ENCODE measurements at places on chromosomes 6 and 20.
A peak's percentile ranks its signal among the peaks of the same experiment; 100 is the strongest.

- DNase-seq: peak; percentile 15
Observed at GRCh38 chr20:45044084-45044573, 56.8 kb downstream of the KCNS1 start.

GRCh38 chr6:26594131-26594498, 2.6 kb upstream of the ABT1 start:
- DNase-seq: no peak

DNA sequence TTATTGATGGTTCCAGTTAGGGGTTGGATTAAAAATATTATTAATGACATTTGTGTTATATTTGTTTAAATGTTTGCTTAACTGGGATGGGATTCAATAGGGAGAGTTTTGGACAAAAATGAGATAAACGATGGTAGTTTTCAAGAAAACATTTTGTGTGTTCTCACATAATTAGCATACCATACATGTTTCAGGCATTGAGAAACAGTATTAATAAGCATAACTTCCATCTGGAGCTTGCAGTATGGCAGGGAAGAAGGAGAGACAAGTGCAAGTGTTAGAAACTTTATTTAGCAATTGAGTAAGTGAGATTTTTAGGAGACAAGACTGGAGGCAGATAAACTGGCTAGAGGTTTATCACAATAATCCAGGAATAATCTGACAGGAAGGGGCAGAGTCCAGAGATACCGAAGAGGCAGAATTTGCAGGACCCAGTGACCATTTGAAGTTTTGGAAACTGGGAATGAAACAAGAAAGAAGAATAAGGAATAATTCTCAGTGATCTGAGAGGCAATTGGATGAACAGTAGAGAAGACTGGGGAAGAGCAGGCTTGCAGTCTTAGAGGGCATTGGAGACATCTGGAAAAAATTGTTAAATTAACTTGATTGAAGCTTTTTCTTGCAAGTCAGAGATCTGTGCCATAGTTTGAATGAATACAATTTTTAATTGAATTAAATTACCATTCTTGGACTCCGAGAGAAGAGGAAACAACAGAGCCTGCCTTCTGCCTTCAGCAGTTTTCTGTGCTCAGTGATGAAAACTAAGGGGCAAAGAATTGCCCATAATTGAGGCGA, 73.0 kb upstream of the PTCHD4 start:
- no peak for DNase-seq

DNA sequence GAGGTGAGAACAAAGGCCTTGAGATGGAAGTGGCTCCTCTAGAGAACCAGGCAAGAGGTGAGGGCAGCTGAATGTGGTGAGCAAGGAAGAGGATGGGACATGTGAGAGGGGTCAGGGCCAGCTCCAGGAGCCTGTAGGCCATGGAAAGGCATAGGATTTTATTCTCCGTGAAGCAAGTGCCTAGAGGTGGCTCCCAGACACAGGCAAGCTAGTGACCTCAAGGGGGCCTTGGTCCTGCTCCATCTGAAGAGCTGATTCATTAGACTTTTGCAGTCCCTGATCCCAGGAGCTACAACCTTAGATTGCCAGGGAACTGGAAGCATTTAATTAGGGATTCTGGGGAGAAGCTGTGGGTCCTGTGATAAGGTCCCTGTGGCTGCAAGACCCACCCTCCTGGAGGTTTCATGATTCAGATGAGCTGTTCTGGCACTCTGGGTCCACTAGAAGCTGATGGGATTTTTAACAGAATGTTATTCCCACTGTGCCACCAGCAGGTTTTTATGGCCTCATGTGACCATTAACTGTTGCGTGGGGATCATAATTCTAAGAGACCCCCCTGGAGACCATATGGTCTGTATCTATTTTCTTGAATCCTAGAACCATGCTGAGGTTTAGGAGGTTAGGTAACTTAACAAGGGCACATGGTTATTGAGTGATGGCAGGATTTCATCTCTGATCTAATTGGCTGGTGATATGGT, 90.5 kb downstream of the ELOVL5 start:
- no peak for DNase-seq

- peak; percentile 87 for DNase-seq
Observed at GRCh38 chr20:44747166-44748004, 1.7 kb downstream of the KCNK15 start.

DNA sequence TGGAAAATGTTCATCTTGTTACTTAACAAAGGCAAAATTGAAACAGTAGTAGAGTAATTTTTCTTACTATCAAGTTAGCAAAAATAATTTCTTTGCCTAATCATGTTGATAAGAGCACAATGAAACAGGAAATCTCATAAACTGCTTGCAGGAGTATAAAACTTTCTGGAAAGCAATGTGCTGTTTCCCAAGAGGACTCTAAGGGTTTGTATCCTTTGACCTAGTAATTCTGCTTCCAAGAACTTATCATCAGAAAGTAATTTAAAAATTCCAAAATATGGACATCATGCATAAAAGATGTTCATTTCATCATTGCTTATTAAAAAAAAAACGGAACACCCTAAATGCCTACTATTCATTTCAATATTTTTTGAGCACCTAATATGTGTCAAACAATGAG, 46.1 kb upstream of the TNFAIP3 start:
- DNase-seq: no peak

GRCh38 chr20:7924692-7925091, 15.6 kb downstream of the HAO1 start:
- no peak for DNase-seq

- no peak for DNase-seq
Observed at GRCh38 chr20:45489083-45489531, 19.6 kb downstream of the WFDC2 start.

DNA sequence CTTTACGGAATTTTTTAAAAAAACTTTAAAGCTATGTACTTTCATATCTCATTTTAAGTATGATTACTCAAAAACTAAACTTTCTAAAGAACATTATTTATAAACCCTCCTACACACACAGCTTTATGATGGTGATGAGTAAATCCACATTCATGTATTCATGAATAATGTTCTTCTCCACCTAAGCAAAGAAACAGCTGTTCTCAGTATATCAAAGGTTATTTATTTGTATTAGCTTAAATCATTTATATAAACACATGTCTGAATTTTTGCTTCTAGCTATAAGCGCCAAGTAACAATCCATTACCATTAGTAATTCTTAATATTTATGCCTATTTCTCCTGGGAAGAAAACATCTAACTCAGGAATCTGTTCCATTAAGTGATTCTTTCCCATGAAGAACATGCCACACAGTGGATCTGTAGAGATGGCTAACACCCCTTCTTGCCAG, 63.3 kb downstream of the SMLR1 start:
- DNase-seq: no peak

GRCh38 chr6:109611502-109611901, 79.5 kb downstream of the AK9 start:
- DNase-seq: no peak

DNA sequence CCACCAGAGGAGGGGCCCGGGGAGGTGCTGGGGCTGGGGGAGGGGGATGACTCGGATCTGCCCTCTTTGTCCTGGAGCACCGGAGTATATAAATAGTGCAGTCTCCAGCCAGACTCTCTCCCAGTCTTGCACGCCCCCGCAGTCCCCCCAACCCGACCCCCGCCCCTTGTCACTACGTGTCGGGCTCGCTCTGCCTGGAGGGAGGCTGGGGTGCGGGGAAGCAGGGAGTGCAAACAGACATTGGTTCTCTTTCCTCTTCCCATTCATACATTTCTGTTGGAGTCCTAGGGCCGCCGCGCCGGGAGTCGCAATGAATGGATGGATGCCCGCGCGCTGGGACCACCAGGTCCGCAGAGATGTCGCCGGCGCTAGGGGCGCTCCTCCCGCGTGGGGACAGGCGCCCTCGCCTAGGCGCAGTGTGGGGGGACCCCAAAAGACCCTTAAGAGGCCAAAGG, 179.3 kb downstream of the TBXT start:
- no peak for DNase-seq

- no peak for DNase-seq
Observed at GRCh38 chr6:142857233-142857761, 87.7 kb downstream of the HIVEP2 start.

DNA sequence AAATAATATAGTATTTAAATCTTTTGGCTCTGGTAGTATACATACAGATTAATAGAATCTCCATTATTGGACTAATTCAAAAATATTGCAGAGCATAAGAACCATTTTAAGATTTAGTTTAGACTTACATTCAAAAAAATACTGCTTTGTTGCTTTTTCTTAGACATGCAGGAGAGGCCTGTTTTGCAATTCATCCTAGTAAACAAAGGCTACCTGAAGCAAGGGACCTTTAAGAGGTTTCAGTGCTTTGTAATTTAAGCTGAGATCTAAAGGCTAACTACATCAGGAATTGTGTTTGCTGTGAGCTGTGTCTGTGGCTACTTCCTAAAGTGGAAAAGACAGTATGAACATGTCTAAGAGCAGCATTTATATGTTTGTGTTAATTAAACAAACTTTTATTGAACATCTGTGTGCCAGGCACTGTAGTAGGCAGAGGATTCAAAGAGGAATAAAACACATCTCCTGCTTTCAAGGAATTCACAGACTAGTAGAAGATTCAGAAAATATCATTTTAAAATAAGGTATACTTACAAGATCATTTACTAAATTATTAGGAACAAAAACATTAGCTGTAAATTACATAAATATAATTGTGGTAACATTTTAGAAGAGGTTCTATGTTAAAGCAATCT, 29.1 kb upstream of the CALHM6 start:
- no peak for DNase-seq

DNA sequence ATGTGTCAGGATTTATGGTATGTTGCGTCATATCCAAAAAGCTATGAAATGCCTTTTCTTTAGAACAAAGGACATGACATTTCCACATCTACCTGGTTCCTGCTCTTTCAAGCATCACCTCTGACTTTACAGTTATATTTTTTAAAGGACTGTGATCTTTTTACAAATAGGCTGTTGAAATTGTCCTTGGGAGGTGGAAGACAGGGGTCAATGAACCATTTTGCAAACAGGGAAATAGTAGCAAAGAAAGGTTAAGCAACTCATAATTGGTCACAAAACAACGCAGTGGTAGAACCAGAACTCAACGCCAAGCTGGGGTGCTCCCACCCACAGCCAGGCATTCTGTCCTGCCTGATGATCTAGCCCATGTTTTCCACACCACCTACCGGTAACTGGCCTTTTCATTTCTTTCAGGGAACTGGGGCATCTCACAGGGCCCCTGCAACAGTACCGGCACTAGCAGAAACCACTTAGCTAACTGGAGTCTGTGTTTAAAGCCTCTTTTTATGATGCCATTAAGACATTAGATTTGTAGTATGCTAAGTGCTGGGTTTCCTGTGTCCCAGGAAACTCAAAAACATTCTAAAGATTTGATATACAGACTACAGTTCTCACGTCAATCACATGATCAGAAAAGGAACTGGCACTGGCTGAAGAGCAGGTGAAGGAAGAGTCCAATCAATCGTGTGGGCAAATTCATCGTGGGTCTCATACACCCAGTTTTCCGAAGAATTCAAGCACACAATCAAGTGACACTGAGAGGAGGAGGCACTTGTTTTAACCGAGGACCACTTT, 13.9 kb downstream of the ZNF217 start:
- DNase-seq: no peak

- DNase-seq: no peak
Observed at GRCh38 chr6:44493593-44493992, 106.1 kb downstream of the CDC5L start.

DNA sequence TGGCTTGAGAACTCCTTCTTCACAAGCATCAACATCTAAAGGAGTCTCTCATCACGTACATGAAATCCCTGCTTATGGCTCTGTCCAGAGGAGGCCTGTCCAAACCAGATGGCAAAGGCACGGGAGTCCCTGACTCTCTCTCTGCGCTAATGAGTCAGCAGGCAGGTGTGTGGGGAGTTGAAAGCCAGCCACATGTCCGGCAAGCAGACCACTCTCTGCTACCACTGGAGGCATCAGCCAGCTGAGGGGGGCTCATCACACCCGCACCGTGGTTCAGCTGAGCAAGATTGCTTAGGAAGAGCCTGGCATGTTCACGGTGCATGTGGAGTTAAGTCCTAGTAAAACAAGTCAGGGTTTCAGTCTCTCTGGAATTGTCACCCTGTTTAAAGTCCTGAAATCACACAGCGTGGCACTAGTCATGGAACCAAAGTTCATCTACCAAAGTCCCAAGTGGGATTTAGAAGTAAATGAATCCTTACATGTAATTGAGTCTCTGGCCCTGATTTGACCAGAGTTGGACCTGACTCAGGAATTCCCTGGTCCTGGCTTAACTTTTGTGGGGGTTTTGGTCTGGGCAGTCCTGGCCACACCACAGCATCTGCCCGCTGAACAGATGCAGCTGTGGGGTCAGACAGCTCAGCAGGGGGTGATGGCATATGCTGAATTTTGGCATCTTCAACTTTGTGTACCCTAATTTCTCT, 155.2 kb upstream of the RIN2 start:
- DNase-seq: no peak

DNA sequence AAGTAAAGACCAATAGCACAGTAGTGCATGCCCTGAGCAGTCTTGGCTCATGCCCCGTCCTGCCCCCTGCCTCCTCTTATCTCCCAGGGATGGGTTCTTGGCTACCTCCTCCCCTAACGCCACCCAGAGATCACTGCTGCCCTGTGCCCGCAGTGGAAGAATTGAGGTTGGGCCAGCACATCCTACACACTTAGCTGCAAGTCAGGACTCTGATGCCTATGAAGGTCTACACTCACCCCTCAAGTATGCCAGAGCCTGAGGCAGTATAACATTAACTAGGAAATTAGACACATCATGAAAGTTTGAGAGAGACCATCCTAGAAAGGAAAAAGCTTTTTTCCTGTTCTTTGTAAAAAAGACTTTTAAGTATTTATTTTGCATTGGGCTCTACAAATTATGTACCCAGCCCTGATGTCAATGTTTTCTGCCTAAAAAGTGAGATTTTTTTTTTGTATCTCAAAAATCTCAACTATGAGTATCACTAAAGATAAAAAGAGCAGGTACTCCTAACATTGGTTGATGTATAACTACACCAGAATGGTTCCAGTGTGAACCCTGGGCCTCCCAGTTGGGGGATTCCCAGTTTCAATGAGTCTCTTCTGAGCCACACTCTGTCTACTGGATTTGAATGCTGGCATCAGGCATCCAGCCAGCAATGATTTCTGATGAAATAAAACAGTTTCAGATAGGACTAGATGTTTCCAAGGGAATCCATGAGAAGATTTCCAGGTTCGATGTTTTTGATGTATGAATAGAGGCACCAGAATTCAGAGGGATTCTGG, 115.4 kb downstream of the ISM1 start:
- DNase-seq: no peak

- no peak for DNase-seq
Observed at GRCh38 chr6:40760887-40761286, 173.7 kb upstream of the LRFN2 start.

- no peak for DNase-seq
Observed at GRCh38 chr6:42962502-42963178, 2.1 kb downstream of the GNMT start.
